ENCODE measurements at places on chromosomes 2 and 18.

- DNase-seq, result no peak
Observed at GRCh38 chr2:75792146-75792545, 81.4 kb upstream of the GCFC2 start.

- no peak for DNase-seq
Observed at GRCh38 chr2:190501702-190502407, 32.7 kb downstream of the NEMP2 start.

- no peak for DNase-seq
Observed at GRCh38 chr18:35971661-35972196, 750 bp upstream of the RMP24 start.

GRCh38 chr2:26008851-26009566, 24.9 kb upstream of the RAB10 start:
- no peak for DNase-seq

DNA sequence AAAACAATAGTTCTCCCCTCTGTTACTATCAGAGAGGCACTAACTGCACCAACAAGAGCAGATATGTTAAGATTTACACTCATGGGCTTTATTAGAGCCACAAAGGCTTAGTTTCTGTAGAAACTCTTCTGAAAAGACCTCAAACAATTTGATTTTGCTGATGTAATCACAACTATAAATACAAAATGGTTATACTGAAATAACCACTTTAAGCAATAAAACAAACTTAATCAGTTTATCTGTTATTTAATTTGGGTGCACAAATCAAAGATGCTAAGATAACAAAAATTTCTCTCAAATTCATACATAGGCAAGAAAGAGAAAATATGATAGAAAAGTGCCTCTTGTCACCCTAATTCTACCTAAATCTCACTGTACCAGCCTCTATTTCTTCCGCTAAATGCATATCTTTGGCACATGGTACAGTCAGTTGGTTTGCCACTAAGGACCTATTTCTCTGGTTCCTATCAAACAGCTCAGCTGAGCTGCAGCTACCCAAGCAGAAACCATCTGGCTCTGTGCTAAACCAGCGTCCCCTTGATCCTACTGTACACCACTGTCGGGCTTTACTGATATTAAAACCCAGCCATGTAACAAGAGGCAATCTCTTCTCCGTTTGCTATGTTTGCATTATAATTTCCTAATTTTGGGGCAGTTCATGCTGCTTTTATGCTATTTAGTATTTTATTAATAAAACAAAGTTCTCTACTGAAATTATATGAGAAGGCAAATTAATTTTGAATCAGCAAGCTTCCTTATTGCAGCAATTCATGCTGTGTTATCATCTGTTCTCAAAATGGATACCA, 60.1 kb downstream of the CWC22 start:
- no peak for DNase-seq

GRCh38 chr2:226868331-226869162, 32.7 kb downstream of the RHBDD1 start:
- no peak for DNase-seq

- no peak for DNase-seq
Observed at GRCh38 chr2:23002234-23002633, 382.7 kb upstream of the KLHL29 start.

DNA sequence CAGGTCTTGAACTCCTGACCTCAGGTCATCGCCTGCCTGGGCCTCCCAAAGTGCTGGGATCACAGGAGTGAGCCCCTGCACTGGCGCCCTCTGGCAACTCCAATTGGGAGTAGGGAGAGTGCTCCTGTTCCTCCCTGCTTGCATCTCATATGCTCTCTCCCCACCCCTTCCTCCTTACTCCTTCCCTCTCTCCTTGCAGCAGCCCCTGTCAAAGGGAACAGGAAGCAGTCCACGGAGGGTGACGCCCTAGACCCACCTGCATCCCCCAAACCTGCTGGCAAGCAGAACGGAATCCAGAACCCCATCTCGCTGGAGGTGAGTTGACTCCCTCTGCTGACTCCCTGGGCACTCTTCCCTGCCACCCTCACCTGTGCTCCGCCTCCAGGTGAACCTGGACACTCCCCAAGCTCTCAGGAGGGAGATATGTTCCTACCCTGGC, 10.7 kb downstream of the ARID5A start:
- no peak for DNase-seq

Measured in activated naive CD4-positive, alpha-beta T cell treated with anti-CD3 and anti-CD28 coated beads, Interleukin-2, amount 10 ng/mL, durations not matched to agents 7 days and 5 days (primary cell).